ENCODE measurements at places on chromosomes 1 and 21.

DNA sequence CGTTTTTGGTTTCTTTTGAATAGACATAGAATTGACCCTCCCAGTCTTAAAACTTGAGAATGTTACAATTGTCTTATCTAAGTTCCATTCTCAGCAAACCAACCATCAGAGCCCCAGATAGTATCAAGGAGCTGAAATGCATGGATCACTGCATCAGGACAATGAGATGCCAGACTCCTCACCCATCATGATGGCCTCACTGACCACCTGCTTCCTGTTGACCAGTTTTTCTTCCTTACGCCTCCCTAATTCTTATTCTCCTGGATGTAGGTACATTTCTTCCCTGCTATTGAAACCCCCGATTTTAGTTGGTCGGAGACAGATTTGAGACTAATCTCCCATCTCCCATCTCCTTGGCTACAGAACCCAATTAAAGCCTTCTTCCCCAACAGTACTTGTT, 17.7 kb downstream of the MATN1 start:
- no peak for DNase-seq

- DNase-seq: no peak
Observed at GRCh38 chr1:92298213-92298572, 594 bp downstream of the GLMN start.

- DNase-seq: no peak
Observed at GRCh38 chr1:245313576-245313975, 158.8 kb downstream of the KIF26B start.

DNA sequence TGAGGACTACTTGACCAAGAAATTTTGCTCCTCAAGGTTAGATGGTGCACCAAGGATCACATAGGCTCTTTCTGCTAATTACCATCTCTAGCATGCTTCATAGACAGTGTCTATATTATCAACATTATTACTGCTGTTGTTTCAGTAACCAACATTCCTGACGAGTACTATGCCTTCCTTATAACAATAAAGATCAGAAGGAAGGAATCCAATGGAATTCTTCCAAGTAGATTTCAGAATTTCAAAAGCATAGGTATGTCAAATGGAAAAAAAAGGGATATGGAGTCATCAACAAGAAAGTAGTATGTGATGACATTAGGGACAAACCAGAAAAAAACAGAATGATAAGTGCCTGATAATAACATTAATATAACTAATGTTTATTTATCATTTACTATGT, 39.6 kb upstream of the LPGAT1 start:
- DNase-seq: no peak

- DNase-seq: no peak
Observed at GRCh38 chr1:170808216-170808885, 127.0 kb upstream of the MROH9 start.

DNA sequence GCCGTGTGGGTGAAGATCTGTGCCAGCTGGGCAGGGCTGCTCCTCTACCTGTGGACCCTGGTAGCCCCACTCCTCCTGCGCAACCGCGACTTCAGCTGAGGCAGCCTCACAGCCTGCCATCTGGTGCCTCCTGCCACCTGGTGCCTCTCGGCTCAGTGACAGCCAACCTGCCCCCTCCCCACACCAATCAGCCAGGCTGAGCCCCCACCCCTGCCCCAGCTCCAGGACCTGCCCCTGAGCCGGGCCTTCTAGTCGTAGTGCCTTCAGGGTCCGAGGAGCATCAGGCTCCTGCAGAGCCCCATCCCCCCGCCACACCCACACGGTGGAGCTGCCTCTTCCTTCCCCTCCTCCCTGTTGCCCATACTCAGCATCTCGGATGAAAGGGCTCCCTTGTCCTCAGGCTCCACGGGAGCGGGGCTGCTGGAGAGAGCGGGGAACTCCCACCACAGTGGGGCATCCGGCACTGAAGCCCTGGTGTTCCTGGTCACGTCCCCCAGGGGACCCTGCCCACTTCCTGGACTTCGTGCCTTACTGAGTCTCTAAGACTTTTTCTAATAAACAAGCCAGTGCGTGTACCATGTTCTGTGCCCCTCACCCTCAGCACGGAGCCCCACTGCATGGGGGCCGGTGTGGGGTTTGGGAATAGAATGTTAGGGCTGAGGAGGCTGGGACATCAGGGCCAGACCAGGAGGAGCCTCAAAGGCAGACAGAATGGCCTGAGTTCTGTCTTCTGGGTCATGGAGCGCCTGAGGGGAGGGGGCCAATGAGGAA, 21.3 kb downstream of the SERINC2 start:
- DNase-seq: no peak

DNA sequence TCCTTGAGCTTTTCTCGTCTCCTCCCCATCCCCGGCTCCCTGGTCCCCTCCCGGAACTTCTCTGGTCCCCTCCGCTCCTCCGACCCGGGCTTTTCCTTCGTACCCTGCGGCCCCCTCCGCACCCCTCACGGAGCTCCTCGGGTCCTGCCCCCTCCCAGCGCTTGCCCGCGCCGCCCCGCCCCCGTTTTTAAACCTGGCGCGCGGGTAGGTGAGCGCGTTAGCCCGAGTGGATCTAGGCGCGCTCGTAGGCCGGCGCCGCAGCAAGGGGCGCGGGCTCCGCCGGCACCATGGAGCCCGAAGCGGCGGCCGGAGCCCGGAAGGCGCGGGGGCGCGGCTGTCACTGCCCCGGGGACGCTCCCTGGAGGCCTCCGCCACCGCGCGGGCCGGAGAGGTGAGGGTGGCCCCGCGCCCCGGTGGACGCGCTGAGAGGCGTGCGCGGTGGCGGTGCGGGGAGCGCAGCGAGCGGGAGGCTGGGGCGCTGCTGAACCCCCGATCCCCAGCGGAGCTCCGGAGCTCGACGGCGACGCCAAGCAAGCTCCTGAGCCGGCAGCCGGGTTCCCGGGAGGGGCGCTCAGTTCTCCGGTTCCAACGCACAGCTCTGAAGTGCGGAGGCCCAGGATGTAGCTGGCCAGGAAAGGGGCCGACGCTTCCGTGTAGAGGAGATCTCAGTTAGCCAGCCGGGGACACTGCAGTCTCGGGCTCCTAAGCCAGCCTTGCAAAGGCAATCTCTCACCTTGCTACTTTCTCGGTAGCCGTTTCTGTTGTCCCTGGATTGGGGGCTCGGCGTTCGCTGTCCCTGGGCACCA, at the start of gene RIPPLY3:
Gene RIPPLY3 (plus strand): TSS at position 217 of the 806 bp plus-strand sequence. CDS start 71 bp downstream, at position 288.
- DNase-seq: no peak

- no peak for DNase-seq
Observed at GRCh38 chr1:152145769-152146168, 13.3 kb downstream of the RPTN start.

GRCh38 chr21:21631961-21632360, 633.8 kb downstream of the NCAM2 start:
- DNase-seq: peak; percentile 1

DNA sequence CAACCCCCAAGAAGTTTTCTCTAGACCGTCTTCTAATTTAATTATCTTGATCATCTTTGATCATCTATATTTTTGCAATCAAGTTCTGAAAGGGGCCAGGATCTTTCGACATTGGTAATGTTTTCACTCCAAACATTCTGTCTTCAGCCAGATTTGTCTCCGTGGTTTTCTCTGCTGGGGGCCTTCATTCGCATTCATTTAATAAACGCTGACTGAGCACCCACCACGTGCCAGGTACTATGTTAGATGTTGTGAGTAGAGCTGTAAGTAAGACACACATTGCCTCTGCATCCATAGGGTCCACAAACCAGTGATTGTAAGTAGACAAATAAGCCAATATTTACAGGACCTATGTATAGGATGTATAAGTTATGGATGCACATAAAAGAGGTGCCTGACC, 134.5 kb upstream of the MROH9 start:
- DNase-seq: no peak

DNA sequence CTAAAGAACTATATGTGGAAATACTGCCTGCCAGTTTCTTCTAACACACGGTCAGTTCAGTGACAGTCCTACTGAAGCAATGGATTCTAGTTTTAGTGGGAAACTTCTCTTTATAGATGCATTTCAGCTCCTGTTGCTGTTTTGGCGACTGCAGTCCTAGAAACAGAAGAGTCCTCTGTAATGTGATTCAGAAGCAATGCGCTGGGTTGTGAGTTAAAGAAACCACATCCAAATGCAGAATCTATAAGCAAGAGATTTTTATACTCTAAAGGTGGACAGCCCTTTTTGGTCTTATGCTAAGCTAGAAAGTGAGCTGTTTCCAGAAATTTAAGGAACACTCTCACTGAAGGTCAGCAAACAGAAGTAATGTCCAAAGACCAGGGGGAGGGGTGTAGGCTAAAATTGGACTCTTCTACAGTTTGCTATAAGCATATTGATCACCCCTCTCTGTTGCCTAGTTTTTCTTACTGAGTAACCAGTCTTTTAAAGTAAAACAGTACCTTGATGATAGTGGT, 30.8 kb downstream of the DUSP10 start:
- DNase-seq: no peak

- peak; percentile 11 for DNase-seq
Observed at GRCh38 chr1:160256396-160257046, 5.8 kb downstream of the DCAF8 start.

DNA sequence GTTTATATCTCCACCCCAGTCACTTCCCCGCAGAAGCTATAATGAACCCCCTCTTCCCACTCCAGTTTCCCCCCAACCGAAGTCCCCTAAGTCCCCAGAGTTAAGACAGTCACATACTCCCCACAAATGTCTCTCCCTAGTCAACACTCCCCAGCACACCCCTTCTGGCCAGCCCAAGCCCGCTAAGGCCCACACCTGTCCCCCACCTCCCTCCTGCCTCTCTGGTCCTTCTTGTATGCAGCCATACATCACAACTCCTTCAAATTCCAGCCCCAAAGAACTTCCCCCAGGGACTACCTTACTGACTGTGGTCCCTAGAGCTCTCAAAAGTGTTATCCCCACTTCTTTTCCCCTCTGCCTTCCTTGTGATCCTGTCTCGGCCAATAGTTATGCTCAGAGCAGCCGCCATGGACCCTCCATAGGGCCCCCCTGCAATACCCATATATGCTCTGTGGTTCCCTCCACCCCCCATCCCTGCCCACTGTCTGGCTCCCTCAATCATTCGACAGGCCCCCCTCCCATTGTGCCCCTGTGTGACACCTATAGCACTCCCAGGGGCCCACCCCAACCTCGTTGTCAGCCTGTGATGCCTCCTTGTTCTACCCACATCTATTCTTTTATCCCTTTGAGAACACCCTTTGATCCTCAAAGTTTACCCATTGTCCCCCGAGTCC, 2.2 kb downstream of the NSUN4 start:
- no peak for DNase-seq

DNA sequence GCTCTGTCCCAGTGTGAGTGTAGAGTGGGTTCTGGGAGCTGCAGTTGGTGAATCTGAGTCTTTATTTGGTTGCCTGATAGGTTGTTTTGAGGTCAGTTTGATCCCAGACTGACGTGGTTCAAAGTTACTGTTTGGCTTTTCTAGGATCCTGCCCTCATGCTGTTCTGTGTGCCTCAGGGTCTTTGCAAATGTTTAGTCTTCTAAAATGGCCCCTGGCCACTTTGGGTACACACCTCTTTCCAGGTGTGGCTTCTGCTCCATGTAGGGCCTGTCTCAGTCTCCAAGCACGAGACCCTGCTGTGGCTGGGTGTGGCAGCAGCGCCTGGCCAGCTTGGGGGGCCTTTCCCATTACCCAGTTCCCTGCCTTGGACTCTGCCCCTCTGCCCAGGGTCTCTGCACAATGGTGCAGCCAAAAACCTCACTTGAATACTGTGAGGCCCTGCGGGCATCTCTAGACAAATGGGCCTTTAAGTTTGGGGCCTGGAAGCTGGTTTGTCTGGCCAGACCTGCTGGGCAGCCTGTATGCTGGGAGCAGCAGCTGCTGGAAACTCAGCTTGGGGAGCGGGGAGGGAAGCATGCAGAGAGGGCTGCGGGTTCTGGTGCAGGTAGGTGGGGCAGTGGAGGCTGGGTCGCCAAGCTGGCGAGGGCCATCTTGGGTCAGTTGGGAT, 5.6 kb downstream of the PTPRF start:
- no peak for DNase-seq

- peak; percentile 93 for DNase-seq
Observed at GRCh38 chr21:29130270-29130969, at the start of gene MAP3K7CL. TSS of gene MAP3K7CL (plus strand) at chr21:29130644. CDS start at chr21:29133345, 2,701 bp downstream.

DNA sequence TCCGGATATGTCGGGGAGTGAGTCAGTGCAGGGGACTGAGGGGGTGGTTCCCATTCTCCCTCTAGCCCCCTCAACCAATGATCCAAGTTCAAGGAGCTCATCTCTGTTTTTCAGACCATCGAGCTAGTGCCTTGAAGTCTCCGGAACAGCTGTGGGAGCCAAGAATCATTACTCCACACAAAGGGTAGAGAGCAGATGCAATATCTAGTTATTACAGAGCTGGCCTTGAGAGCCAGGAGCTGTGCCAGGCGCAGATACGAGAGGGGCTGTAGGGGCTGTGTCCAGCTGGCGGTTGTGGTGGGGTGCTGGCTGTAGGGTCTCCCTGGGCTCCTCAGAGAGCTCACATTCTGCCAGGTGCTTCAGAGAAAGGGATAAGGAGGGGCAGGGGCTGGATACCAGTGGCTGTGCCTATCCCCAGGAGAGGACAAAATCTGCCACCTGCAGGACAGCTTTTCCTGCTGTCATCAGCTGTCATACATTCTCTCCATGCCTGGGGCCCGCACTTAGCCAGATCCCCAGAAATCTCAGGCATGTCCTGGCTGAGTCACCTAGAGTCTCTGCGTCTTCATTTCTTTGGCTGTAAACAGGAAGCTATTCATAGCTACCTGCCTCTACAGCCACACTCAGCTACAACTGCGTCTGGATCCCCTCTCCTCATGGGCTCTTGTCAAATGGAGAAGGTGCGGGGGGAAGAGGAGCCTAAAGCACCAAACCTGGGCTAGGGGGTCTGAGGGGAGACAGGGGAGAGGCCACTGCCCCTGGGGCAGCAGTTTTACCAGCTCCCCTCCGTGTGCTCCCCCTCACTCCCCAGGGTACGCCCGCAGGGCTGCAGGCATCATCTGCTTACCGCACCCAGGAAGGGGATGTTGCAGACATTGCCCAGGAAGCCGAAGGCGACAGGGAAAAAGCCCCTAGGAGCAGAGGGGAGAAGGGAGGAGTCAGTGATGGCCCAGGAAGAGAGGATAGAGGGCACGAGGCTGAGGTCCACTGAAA, 2.4 kb upstream of the KISS1 start:
- peak; percentile 86 for DNase-seq

All from urothelium cell line (cell line).